ENCODE measurements at places on chromosomes 3 and 15. TPM values are rescaled to one million over a fixed set of nuclear protein-coding genes. Genes with fewer than 3 reads are reported as not detected.

- DNase-seq = no peak
Observed at GRCh38 chr3:26198609-26199008, 408.7 kb downstream of the OXSM start.

DNA sequence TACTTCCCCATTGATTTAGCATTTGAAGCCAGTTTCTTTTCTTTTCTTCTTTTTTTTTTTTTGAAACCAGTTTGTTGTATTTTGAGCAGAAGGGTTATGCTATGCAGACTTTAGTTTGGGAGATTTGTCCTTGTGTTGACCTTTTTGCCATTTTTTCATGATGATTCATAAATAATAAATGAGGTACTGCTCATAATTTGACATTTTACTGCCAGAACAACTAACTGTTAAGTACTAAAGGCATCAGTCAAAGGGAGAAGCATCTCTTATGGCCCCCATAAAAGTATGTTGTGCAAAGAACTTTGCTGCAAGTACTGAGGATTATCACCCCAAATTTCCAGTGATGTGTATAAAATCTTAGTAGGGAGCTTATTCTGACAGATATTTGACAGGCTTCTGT is 1.7 kb upstream of the GPR87 start:
- no peak for DNase-seq

DNA sequence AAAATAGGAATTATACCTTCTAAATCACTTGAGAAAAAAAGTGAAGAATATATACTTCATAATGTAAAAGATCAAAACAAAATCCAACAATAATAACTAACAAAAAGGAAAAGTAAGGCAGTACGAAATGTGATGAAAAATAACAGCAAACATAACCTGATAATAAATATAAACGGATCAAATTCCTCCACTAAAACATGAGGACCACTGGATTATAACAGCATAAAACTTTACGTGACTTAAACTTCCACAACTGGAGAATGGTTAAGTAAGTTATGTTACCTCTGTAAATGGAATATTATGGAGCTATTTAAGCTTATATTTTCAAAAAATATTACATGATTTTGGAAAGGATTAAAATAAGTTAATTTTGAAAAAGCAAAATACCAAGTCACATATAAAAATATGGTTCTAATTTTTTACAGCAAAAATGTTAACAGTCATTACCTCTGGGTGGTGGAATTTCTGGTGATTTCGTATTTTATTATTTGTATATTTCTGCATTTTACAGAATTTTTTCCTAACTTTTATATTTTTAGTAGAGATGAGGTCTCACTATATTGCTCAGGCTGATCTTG is 7.0 kb downstream of the SLC6A20 start:
- DNase-seq = no peak

- DNase-seq = no peak
Observed at GRCh38 chr3:131616719-131617118, 113.9 kb upstream of the MRPL3 start.

DNA sequence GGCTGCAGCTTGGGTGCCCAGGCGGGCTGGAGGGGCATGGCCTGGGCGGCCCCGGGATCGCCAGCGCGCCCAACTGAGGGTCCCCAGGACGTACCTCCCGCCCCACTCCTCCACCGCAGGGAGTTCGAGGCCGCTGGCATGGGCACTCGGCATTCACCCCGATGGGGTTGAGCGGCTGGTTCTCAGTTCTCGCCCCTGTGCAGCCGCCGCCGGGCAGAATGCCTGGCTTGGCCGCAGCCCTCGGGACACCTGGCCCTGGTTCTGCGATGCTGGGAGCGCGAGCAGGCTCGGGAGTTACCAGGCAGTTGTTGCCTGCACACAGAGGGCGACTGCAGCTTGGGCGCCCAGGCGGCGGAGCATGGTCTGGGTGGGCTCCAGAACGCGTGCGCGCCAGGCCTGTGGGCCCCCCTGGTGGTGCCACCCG is 121.4 kb downstream of the LMLN start:
- no peak for DNase-seq

DNA sequence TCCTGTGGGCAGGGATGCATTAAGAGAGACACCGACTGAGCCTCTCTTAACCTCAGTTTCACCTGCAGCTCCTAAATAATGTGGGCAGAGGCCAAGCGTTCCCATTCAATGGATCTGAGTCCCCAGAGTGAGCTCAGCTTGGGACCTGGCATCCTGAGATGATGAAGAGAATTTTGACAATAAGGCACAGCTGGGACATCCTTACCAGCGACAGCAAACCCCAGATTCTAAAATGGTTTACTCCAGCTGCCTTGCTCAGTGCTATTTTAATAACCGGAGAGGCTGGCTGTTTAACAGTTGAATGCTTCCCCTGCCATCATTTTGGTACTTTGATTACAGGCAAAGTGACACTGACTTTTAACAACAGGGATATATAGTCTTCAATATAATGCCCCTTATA is 123.7 kb downstream of the WDR76 start:
- no peak for DNase-seq

DNA sequence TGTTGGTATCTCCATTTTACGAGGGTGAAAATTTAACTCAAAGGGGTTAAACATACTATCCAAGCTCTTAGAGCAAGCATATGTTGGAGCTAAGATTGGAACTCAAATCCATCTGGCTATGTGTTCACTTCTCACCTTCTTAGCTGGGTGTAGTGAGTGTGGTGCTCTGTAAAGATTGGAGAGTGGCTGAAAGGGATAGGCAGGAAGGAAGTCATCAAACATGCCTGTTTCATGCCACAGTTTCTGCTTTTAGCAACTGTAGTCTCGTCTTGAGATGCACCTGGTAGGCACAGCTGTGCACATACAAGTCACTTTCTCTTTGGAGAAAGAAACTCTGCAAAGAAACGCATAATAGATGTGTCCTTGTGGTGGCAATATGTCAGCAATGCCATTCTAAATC is 189.1 kb upstream of the MDFIC2 start:
- DNase-seq = no peak

DNA sequence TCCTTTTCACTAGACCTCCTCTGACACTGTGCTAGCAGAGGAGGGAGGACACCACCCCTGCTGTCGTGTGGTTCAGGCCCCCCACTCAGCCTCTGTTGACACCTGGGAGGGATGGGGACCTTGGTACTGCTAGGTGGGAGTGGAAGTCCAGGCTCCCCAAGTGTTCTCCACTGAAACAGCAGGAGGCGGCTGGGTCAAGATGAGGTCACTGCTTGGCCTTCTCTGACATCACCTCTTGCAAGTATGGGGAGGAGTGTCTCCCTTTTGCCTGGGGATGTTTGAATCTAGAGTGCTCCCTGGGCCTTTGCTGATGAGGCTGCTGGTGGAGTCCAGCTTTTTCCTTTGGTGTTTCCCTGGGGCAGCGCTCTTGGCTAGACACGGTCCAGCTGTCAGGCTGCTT is 101.5 kb downstream of the CHRNA7 start:
- DNase-seq = no peak

DNA sequence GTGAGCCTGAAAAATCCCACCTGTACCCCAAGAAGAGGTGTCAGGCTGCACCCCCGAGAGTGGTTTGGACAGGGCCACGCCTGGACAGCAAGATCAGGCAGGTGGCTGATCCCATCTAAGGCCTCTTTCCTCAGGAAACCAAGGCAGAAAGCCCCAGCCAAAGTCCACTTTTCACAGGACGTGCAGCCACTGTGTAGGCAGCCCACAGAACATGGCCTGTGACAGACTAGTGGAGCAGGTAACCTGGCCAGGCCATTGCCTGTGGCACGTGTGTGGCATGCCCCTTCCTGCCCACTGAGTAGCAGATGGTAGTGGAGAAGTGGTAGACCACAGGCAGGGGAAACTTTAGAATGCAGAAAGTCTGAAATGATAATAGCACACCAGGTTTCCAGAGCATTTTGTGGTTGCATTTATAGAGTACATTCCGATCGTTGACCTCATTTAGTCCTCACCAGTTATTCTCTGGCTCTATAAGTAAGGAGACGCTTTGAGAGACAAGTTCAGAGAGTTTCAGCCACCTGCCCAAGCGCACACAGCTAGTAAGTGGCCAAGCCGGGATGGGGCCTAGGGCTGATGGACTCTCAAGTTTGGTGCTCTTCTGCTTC is 68.7 kb downstream of the AAGAB start:
- no peak for DNase-seq

DNA sequence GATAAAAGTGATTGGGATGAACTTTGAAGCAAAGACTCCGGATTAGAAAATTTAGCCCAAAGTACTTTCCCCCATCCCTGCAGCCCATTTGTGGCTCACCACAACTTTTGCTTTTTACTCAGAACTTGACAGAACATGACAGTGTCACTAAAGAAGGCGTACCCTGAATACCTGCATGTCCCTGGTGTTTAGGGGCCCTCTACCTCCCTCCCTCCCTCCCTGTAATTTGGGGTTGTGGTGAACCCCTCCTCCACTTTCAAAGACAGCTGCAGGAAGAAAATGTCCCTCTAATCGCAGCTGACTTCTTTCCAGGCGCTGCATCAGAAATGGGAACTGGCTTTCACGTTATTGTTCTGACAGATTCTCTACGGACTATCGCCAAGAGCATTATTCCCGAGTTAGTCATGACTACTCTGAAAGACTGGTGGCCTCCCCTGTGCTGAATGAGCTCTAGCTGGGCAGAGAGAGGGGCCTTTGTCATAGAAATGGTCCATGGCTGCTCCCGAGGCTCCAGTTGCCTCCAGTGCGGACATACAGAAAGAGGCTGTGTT is 93.2 kb upstream of the ARHGEF3 start:
- DNase-seq = no peak

GRCh38 chr15:87662575-87662974 is 594.0 kb downstream of the NTRK3 start:
- DNase-seq = no peak

The TXNRD3 gene
- 1.3 TPM for total RNA-seq

The DET1 gene
- 1.5 TPM for total RNA-seq

The PRSS50 gene
- total RNA-seq = not detected

The TUBGCP4 gene
- 48.2 TPM for total RNA-seq

The FETUB gene
- not detected for total RNA-seq

The TTLL13 gene
- total RNA-seq = 1.3 TPM

The TFRC gene
- total RNA-seq = 680 TPM

The TM4SF18 gene
- not detected for total RNA-seq

The FBXW12 gene
- 0.14 TPM for total RNA-seq
